NCI-H2029 (cell line): ENCODE measurements at places on chromosomes 16 and 17.

- DNase-seq: no peak
These were observed 258.8 kb upstream of the ASIC2 start for GRCh38 chr17:33551911-33552310.

DNA sequence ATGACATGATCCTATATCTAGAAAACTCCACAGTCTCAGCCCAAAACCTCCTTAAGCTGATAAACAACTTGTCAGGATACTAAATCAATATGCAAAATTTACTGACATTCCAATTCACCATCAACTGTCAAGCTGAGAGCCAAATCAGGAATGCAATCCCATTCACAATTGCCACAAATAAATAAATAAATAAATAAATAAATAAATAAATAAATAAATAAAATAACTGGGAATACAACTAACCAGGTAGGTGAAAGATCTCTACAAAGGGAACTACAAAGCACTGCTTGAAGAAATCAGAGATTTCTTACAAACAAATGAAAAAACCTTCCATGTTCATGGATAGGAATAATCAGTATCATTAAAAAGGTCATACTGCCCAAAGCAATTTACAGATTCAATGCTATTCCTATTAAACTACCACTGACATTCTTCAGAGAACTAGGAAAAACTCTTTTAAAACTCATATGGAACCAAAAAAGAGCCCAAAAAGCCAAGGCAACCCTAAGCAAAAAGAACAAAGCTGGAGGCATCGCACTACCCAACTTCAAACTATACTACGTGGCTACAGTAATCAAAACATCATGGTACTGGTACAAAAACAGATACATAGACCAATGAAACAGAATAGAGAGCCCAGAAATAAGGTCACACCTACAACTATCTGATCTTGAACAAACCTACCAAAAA is 37.7 kb downstream of the BRIP1 start:
- DNase-seq: no peak

GRCh38 chr16:86306011-86306644 is 204.2 kb upstream of the FOXF1 start:
- DNase-seq: no peak

GRCh38 chr17:16107165-16107770 is 107.6 kb downstream of the TTC19 start:
- DNase-seq: no peak

DNA sequence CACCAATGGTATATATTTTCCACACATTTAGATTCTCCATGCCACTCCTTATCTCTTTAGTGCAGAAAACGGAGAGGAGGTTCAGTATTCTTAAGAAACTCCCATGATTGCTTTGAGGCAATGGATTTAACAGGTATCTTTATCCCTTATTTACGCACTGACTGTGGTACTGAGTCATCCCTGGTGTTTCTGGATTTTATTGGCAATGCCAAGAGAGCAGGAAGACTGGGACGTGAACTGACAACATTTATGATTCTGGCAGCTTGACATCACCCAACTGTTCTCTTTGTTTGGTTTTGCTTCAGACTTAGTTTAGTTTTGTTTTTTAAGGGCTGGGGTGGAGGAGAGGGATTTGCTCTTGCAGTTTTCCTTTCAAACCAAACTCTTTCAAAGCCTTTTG is 131.4 kb downstream of the WWOX start:
- no peak for DNase-seq

DNA sequence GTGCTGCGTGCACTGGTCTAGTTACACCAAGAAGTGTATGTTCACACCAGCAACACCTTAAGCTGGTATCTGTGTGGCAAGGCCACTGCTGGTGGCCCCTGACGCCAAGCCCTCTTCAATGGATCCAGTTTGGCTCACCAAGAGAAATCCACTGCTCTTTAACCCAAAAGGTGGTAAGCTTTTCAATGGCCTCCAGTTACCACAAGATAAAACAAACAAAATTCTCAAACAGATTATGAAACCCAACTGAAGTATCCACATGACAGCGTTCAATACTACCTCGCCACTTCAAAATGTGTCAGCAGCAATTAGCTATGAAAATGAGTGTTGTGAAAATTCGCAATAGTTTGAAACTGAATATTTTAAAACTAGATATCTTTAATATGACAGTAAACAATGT is 96.5 kb upstream of the AKTIP start:
- DNase-seq: no peak

DNA sequence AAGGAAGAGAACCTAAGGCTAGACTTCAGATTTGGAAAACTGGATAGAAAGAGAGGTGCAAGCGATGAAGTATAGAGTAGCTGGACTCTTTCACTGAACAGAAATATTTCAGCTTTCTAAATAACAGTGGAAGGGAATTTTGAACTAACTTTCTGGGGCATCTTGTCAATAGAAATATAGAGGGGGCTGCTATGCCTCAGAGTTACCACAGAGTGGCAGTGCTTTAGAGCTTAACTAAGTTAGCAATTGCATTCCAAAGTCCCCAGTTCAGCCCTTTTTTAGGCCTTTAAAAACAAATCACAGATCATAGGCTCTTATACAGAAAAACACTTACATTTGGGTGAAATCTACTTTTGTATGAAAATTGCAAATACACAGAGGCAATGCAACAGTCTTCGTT is 154.2 kb upstream of the CDH8 start:
- DNase-seq: no peak
